ENCODE measurements at places on chromosomes 3 and 15.

- DNase-seq, result no peak
These were observed 99.9 kb upstream of the TP63 start for GRCh38 chr3:189531271-189531670.

DNA sequence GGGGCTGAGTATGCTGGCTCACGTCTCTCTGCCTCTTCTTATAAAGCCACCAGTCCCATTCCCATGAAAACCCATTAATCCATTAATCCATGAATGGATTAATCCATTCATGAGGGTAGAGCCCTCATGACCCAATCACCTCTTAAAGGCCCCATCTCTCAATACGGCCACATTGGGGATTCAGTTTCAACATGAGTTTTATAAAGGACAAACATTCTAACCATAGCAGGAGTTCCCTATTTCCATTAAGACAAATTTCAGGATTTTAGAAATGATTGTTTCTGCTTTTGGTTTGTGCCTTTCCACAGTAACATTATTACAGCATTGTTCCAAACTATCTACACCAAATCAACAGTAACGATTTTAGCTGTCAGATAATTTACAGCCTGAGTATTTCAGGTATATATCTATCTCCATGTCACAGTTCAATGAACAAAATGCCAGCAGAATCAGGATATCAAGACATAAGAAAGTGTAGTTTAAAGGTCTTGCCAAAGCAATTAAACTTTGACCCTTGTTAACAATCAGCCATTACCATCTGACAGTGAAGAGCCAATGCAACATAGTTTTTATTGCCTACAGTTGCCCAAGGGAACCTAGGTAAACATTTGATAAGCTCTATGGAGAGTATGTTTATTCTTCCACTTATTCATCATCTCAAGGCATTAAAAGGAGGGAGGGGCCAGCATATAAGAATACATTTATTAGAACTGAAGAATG, 3.8 kb downstream of the TSPAN3 start:
- DNase-seq, result no peak

DNA sequence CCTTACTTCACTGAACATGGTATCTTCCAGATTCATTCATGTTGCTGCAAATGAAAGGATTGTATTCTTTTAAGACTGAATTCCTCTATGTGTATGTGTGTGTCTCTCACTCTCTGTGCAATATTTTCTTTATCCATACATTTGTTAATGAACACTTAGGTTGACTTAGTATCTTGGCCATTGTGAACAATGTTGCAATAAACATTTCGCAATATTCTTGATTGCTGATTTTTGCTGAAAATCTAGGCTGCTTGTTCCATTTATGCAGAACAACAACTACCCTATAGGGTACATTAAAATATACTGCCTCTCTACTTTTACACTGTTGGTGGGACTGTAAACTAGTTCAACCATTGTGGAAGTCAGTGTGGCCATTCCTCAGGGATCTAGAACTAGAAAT, 732.4 kb downstream of the CADM2 start:
- DNase-seq, result no peak

DNA sequence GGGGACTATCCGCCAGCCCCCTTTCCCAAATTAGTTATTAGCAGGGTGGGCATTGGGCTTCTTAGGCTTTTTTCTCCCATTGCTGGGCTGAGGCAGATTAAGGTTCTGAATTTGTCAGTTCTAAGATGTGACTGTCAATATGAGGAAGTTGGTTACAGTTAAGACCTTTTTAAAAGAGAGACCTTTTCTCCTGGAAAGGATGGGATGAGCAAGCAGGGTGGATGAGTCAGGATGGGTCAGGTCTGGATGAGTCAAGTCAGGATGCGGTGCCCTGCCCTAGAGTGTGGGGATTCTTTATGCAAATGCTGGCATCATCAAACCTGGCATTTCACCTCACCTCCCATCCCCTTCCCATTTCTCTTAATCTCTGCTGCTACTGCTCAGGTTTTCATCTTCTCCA, 1.9 kb downstream of the AEN start:
- DNase-seq, result no peak

Measured in T47D (cell line).